SK-N-SH treated with all-trans-retinoic acid at 6 μM for 48 hours (cell line): ENCODE measurements at places on chromosomes 13 and 19.

GRCh38 chr19:56567274-56568120 lies at the start of gene ZNF470:
ZNF470 (plus strand) TSS chr19:56567468; CDS start chr19:56570312, 2,844 bp downstream.
- peak; percentile 99 for ATAC-seq

- ATAC-seq = peak; percentile 82
Observed at GRCh38 chr19:18251587-18252369, 22.5 kb downstream of the IQCN start.

GRCh38 chr13:49859560-49859959 lies 67.1 kb upstream of the KPNA3 start:
- ATAC-seq = peak; percentile 88

DNA sequence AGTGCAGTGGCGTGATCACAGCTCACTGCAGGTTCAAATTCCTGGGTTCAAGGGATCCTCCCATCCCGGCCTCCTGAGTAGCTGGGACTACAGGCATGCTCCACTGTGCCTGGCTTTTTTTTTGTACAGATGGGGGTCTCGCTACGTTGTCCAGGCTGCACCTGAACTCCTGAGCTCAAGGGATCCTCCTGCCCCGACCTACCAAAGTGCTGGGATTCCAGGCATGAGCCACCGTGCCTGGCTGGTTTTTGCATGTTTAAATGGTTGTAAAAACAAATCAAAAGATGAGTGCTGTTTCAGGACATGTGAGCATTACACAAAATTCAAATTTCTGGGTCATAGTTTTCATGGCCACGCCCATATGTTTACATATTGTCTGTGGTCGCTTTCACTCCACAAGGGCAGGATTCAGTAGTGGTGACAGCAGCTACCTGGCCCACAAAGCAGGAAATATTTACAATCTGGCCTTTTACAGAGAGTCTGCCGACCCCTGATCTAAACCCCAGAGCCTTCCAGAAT lies 5.3 kb downstream of the MATK start:
- no peak for ATAC-seq

DNA sequence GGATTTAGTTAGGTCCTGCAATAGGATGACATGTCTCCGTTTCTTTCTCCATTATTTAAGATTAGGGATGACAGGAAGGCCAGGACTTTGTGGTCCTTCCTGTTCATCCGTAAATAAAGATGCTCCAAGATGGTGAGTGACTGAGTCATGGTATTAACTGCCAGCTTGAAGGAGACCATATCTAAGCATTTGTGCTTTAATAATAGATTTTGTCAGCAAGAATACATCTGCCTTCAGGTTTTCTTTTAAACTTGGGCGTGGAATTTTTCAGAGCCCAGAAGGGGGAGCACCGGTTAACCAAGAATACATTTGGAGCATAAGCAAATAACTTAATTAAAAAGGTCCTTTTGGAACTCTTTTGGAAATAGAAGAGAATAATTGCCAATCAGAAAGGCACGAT lies 68.2 kb downstream of the ARHGAP35 start:
- ATAC-seq = peak; percentile 79

GRCh38 chr19:15810335-15810734 lies 5.1 kb downstream of the OR10H1 start:
- no peak for ATAC-seq

GRCh38 chr13:44746690-44747089 lies 170.6 kb upstream of the TSC22D1 start:
- ATAC-seq = no peak; the same call in 2 of the 3 replicates

DNA sequence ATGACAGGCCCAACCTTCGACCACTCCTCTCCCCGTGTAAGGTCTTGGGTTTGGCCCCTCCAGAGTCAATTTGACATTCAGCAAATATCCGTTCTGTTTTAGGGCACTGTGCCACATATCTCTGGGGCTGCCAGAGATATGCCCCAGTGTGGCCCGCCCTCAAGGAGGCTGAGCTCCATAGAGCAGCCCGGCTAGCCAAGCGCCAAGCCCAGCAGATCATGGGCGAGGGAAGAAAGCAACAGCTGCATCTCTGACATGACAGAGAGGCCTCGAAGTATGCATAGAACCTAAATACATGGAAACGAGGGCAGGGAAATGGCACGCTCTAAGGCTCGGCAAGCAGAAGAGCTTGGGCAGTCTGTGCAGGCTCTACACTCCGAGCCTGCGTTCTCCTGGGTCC lies 124.5 kb downstream of the USP12 start:
- no peak for ATAC-seq

DNA sequence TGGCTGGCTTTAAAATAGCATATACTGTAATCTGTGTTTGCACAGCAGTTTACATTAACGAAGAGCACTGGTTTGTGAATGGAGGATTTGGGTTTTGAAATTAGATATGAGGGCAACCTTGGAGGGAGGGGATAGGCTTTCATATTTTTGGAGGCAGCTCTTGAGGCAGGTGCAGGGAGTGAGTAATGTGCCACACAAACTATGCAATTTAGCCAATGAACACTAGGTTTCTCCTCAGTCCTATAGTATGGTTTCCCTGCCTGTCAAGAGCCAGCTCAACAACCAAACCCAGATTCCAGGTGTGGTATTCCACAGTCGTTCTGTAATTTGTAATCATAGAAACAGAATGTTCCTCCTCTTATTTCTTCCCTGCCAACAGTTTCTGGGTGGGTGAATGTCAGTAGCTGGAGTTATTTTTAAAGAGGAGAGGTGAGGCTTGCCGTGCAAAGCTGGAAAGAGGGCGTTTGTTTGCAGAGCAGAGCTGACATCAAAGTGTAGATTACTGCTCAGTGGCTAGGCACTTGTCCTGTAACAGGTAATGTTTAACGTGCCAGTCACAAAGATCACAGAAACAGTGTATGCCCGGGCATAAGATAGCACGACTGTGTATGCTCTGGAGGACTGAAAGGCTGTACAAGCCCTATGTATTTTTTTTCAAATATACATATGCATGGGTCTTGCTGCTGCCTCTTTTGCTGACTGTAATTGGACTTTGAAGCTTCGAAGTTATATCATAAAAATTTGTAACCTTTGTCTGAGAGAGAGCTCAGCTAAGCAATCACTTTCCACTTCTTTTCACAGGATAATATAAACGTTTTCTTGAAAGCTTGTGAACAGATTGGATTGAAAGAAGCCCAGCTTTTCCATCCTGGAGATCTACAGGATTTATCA lies 124.2 kb downstream of the LMO7 start:
- ATAC-seq = peak; percentile 59

DNA sequence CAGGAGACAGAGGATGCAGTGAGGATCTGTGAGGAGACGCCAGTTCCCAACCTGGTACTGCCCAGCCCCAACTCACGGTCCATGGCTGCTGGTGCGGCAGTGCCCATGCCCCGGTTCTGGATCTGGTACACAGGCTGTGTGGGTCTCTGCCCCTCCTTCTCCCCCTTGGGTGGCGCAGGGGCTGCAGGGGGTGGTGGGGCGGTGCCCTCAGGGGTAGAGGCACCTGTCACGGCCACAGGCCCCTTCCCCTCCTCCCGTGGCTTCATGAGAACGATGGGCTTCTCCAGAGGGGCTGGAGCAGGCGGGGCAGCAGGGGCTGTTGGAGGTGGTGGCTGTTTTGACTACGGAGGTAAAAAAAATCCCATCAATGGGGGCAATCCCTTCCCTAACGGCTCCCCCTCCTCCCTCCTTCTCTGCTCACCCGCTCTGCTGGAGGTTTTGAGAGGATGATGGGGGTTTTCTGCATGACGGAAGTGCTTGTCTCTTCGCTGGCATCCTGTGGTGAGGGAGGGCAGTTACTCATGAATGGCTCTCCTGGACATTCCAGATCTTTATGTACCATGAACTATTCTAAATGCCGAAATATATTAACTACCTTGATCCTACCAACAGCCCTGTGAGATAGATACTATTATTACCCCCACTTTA lies 7.1 kb downstream of the SMG9 start:
- no peak for ATAC-seq

- ATAC-seq = peak; percentile 81
Observed at GRCh38 chr19:56133858-56134653, 7.0 kb upstream of the ZNF444 start.

- ATAC-seq = no peak
Observed at GRCh38 chr13:99155821-99156220, 44.8 kb upstream of the UBAC2 start.

DNA sequence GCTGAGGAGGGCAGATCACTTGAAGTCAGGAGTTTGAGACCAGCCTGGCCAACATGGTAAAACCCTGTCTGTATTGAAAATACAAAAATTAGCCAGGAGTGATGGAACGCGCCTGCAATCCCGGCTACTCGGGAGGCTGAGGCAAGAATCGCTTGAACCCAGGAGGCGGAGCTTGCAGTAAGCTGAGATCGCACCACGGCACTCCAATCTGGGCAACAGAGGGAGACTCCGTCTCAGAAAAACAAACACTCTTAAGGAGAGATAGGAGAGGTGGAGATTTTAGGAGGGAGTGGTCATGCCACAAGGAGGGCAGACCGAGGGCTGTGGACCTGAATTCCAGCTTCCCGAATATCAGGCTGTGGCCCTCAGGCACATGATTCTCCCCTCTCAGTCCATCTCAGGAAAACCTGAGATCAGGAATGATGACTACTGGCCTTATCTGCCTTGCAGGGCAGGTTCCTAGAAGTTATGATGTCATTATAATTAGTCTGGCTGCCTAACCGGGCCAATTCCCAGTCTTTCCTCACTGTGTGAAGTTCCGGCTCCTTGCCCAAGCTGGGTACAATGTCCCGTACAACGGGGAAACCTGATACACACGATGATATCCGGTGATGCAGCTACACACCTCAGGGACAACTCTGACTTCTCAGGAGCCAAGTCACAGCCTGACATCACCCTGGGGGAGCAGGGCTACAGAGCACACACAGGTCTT lies 2.5 kb downstream of the SLC35E1 start:
- no peak for ATAC-seq

DNA sequence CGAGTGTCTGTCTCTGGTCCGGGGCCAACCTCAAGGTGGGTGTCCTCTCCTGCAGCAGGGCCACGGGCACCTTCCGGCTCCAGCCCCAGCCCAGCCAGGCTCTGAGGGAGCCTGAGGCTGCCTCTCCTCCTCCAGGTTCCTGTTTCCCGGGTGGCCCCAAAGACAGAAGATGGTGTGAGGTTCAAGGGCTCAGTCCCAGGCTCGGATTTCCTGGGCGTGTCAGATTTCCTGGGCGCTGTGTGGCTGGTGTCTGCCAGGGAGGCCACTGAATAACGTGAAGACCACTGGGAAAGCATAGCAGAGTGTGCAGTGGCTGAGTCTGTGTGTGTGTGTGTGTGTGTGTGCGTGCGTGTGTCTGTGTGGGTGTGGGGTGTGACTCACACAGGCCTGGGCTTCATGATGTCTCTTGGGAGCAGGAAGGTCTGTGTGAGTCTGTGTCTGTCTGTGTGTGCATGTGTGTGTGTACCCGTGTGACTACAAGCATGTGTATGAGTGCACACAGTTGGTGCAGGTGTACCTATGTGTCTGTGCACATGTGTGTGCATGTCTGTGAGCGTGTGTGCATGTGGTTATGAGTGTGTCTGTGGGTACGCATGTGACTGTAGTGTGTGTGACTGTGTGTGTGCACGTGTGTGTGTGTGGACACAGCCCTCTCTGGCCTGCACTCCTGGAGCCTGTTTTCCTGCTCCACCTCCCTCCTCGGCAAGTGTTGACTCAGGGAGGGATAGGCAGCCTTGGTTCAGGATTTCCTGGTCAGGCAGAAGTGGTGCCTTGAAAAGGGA lies 28.3 kb downstream of the CEBPA start:
- peak; percentile 39 for ATAC-seq

DNA sequence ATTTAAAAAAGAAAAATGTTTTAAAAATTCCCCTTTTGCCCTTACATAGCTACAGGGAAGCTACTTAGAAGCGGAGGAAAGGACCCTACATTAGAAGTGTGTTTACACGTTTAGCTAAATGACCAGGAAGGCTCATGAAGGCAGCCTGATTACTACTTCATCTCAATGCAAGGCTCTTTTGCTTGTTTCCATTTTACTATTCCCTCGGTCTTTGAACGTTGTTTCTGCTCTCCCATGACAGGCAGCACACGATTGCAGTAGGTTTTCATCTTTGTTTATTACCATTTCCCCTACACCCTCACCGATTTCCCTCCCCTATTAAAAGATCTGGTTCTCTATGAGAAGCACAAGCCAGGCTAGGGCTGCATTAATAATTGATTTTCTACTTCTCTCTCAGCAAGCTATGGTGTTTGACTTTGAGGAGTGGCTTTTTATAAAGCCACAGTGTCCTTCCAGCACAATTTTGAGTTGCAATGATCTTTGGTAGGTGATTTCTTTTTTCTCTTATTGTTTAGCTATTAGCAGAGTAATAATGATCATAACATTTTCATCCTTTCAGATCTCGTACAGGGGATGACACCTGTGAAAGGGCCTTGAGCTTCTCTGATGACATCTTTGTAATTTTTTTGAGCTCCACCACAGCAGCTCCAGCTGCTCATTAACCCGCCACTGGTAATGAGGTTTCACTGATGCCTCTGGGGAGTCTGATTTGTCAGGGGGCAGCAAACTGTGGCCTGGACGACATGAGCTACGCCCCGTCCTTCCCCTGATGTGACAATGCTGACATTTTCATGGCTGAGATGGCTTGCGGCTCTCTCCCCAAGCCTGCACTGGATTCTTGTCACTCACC lies 670.3 kb downstream of the UQCRFS1 start:
- ATAC-seq = no peak

DNA sequence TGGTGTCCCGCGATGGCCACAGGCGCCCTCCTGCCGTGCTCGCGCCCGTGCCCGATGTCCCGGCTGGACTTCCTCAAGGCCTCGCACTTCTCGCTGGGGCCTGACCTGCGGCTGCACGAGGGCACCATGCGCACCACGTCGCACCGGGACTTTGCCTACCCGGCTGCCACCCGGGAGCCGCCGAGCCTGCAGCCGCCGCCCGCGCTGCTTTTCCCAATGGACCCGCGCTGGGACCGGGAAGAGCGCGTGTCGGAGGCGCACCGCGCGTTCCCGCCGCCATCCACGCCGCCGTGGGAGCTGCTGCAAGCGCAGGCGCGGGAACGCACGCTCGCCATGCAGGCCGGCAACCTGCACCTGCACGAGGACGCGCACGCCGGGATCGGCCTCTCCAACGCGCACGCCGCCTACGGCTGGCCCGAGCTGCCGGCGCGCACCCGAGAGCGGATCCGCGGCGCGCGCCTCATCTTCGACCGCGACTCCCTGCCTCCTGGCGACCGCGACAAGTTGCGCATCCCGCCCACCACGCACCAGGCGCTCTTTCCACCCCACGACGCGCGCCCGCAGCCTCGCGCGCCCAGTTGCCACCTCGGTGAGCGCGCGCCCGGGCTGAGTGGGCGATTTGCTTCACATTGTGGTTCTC lies 12.1 kb upstream of the PEX11G start:
- ATAC-seq = peak; percentile 66

GRCh38 chr13:109951491-109951890 lies 165.1 kb upstream of the IRS2 start:
- ATAC-seq = no peak

- ATAC-seq = no peak
Observed at GRCh38 chr19:46984077-46985010, 35.3 kb upstream of the NPAS1 start.

DNA sequence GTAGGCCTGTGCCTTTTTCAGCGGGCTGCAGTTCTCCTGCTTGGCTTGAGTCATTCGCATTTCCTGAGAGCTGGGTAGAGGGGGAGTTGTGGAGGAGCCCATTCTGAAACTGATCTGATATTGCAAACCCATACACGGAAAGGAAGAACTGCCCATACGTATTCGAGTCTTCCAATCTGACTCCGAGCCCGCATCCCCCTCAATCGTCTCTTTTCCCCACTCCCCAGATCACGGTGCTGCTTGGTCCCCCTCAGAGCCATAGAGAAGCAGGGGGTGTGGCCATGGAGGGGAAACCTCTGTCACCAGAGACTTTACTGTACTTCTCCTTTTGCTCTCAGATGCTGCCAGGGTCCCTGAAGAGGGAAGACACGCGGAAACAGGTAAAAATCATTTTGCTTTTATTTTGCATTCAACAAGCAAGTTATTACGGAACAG lies at the start of gene CD22:
CD22 (plus strand) TSS at position 337 of the 435 bp plus-strand sequence. CDS start 2,854 bp downstream, outside the sequence.
- ATAC-seq = no peak

GRCh38 chr13:95652821-95653220 lies 8.3 kb upstream of the DZIP1 start:
- no peak for ATAC-seq

GRCh38 chr13:50519866-50520265 lies 323.6 kb downstream of the DLEU7 start:
- ATAC-seq = no peak
